DND-41 (cell line): ENCODE measurements at places on chromosomes 16 and 17.

GRCh38 chr17:38894276-38894675, 24.4 kb downstream of the LASP1 start:
- DNase-seq, result no peak

DNA sequence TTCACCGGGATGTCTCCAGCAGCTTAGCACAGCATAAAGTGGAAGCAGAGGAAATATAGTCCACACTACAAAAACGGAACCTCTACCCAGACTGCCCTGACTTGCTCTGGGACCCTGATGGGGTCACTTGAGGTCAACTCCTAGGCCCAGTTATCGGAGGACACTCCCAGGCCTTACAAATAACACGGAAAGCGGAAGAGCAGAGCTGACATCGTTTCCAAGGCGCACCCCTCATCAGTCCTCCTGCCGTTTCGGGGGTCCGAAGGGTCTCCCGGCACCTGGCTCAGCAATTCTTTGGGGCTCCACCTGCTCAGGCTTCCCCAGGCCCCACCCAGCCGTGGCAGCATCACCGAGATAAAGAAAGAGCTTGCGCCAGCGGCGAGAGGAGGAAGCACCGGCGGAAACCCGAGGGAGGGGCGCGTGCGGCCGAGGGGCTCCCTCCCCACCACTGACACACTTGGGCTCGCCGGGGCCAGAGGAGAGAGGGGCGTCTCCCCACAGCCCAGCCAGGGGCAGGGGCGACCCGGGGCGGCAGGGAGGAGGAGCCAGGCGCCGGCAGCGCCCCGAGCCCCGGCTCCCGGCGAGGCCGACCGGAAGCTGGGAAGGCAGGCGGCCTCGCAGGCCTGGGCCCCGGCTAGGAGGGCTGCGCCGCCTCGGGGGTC, 727 bp downstream of the CORO7 start:
- peak; percentile 65 for DNase-seq

DNA sequence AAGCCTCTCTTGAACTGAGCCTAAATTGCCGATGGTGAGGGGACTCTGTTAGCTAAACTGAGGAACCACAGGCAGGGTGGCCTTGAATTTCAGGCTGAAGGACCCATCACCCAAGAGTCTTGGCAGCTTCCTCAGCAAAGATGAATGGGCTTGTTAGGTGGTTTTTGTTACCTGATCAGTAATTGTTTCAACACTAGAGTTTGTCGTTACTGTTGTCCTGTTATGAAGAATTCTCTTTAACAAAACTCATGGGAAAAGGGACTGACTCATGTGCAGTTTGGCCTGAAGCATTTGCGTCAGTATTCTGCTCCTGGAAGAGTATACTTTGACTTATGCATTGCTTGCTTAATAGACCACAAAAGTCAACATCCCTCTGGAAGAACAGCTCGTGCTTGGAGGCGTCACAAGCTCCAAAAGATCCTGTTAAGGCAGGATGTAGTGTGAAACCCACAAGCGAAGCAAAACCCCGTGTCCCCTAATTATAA, 206.0 kb downstream of the IRX3 start:
- DNase-seq, result no peak

DNA sequence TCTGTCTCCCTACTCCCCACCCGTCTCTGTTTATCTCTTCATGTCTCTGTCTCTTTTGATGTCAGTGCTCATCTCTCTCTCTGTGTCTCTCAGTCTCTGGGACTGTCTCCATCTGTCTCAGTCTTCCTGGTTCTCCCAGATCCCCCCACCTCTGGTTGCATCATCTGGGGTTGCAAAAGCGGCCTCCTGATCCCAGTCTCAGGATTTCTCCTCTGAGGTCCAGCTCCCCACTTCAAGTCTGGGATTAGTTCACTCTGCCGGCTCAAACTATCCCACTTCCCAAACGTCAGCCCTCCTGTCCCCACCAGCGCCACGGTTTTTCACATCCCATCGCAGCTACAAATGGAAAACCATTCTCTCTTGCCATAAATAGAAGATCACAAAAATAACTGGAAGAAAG, 9.0 kb downstream of the TEKT5 start:
- no peak for DNase-seq

DNA sequence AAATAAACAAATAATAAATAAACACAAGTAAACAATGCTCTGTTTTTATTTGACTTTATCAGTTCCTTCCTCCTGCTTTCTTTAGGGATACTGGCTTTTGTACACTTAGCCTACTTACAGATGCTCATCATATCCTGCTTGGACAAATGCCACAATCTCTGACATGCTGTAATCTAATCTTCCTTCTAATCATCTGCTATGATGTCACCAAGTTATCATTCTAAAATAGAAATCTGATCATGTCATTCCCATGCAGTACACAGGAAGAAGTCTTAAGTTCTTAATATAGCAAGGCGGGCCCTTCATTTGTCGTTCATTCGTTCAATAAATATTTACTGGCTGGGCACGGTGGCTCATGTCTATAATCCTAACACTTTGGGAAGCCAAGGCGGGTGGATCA, 9.1 kb upstream of the UBB start:
- DNase-seq, result no peak
